ENCODE measurements at places on chromosomes 6 and 20.

GRCh38 chr6:106186172-106186571 is 100.0 kb downstream of the PRDM1 start:
- no peak for DNase-seq

GRCh38 chr6:135180542-135181332 is at the start of gene MYB:
Gene MYB (plus strand): TSS chr6:135181308. CDS start chr6:135181514, 206 bp downstream.
- peak; percentile 59 for DNase-seq

GRCh38 chr6:106666282-106667021 is 37.1 kb downstream of the QRSL1 start:
- DNase-seq: no peak

GRCh38 chr6:136209496-136209895 is 40.6 kb downstream of the MTFR2 start:
- no peak for DNase-seq

GRCh38 chr6:15924893-15925292 is 204.0 kb upstream of the MYLIP start:
- DNase-seq: no peak

GRCh38 chr6:132659082-132659481 is at the start of gene TAAR1:
Gene TAAR1 (minus strand): TSS chr6:132659182. CDS start chr6:132646003, 13,179 bp downstream.
- DNase-seq: no peak

GRCh38 chr20:62500237-62500864 is 24.6 kb upstream of the GATA5 start:
- peak; percentile 80 for DNase-seq

DNA sequence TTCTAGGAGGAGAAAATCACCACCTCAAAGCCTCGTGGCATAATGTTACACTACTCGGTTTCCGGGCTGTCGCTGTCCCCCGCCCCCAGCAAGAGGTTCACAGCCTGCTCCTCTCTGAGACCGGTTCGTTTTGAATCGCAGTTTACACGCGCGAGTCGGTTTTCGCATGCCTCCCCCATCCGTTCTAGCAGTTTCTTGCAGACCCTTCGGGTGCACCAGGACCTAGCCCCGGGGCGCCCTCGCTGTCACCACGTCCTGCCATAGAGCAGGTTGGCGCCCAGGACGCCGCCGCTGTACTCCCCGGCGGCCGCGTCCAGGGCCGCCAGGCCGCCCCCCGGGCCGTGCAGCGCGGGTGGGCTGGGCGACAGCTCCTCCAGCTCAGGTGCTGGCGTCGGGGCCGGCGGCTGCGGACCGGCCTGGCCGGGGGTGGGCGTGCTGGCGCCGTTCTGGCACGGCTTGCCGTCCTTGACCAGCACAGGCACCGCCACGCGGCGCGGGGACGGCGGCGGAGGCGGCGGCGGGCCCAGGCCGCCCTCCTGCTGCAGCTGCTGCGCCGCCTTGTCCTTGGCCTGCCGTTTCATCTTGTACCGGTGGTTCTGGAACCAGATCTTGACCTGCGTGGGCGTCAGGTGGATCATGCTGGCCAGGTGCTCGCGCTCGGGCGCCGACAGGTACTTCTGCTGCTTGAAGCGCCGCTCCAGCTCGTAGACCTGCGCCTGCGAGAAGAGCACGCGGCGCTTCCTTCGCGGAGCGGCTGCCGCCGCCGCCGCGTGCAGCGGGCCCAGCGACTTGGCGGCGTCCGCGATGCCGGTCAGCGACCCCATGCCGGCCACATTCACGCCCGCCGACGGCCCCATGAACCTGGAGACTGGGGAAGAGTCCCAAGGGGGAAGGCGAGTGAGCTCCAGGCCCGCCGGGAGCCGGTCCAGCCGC is 1.4 kb downstream of the NKX2-4 start:
- DNase-seq: no peak

GRCh38 chr6:70327036-70327435 is 24.2 kb upstream of the COL9A1 start:
- no peak for DNase-seq

- no peak for DNase-seq
Measured at GRCh38 chr20:44615169-44615791, 32.9 kb downstream of the PKIG start.

GRCh38 chr6:17871836-17872235 is 115.6 kb downstream of the KIF13A start:
- DNase-seq: no peak
